Hematopoietic multipotent progenitor cell treated with erythropoietin and hydrocortisone succinate and interleukin-3 and kit ligand, for 17 days (in vitro differentiated cells): ENCODE measurements at places on chromosomes 5 and 9.

DNA sequence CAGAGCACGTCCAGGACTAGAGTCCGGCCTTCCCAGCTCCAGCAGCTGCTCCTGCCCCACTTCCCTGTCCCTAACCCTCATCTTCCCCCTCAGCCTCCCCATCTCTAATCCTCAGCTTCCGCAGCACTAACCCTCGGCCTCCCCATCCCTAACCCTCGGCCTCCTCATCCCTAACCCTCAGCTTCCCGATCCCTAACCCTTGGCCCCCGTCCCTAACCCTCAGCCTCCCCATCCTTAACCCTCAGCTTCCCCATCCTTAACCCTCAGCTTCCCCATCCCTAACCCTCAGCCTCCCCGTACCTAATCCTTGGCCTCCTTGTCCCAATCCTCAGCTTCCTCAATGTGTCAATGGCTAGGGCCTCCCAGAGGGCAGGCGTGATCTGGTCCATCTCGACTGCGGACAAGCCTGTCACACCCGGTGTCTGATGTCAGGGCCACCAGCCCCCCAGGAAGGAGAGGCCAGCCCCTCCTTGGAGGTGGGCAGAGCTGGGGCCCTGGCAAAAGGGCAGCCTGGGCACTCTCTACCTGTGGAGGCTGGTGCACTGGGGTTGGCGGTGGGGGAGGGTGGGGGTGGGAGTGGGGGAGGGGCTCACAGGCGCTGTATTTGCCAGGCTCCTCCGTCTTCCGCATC lies 1.4 kb downstream of the OBP2B start:
- no peak for DNase-seq

DNA sequence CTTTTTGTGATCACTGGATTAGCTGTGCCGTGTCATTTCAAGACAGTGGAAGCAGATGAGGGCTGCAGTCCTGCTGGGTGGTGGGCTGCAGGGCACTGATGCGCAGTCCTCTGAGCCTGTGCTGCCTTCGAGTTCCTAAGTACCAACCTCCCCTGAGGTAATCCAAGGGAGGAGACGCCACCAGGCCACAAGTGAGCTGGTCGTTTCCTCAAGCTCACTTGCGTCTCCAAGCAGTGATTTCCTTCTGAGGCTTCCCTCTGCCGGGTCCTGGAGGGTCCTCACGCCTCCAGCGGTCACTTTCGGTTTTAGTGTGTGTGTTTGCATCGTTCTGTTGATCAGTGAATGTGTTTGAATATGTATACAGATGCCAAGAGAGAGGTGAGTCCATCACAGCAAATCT lies 115.7 kb downstream of the TRIO start:
- DNase-seq = no peak

DNA sequence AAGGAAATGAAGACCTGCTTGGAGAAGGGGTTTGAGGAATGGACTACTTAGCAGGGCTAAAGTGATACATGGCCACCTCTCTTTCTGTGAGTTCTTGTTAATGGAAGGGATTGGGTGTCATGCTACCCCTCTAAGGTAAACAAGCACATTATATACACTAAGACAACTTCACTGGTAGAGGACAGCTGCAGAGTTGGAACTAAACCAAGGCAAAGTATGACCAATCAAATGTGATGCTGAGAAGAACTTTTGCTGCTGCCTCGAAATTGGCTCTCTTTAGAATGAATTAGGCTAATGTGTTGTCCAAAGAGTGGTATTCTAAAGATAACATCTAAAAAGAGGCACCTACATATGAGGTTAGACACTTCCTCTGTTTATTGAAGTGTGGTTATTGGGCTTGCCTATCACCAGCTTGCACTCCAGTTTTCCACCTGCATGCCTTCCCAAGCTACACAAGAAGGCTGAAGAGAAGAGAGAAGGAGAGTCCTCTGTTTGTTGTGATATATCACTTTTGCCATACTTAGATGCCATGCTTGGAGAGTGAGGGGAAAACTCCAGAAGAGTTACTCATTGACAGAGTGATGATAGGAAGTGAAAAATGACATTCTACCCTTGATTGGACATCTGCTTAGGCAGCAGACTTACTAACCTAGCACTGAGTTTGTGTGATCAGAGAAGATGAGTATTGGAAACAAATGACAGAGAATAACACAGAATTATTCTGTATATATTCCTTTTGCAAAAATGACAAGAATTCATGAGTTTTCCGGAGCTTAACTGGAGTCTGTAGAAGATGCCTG lies 536.1 kb downstream of the ZNF608 start:
- DNase-seq = no peak

GRCh38 chr5:177256296-177256695 lies 47.2 kb downstream of the RAB24 start:
- no peak for DNase-seq

- no peak for DNase-seq
Observed at GRCh38 chr5:172926796-172927195, 32.4 kb upstream of the RPL26L1 start.

GRCh38 chr9:74953235-74953751 lies 581 bp upstream of the C9orf40 start:
- DNase-seq = peak; percentile 30

DNA sequence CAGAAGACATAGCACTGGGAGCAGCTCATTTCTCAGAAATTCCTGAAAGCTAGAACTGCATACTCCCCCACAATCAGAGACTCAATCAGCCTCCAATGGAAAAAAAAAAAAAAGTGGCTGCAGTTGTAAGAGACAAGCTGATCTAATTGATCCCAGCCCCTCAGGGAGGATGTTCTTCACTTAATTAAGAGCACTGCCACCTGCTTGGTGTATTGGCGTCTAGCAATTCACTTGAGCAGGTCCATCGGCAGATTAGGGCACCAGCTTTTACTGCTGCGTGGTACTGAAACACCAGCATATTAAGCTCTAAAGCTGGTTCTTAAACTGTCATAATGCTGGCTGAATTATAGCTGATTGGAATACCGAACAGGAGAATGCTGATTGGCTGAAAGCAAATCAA lies 1890.1 kb upstream of the WWC1 start:
- DNase-seq = no peak

DNA sequence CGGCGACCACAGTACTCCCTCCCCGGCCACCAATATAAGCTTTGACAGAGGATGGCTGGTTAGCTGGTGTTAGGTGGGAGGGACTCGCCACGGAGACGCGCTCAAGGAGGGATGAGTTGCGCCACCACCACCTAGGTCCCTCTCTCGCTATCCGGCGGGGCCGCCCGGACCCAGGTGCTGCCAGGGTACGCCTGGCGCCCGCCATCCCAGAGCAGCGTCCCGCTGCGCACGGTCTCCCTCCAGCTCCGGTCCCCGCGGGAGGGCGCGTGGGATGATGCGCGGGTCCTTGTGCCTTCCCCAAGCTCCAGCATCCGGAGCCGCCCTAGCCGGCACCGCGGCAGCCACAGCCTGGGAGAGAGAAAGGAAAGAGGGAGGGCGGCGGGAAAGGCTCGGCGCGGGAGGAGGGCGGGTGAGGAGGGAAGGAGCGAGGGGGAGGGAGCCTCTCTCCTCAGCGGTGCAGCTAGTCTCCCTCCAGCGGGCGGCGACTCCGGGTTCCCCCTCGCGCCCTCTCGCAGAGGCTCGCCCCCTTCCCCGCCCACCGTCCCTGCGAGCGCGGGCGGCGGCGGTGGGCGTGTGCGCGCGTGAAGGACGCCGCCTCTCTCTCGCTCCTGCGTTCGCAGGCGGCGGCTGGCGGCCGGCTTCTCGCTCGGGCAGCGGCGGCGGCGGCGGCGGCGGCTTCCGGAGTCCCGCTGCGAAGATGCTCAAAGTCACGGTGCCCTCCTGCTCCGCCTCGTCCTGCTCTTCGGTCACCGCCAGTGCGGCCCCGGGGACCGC lies at the start of gene CAMK4:
CAMK4 (plus strand) TSS at position 598 of the 774 bp plus-strand sequence; CDS start at position 698, 100 bp downstream.
- no peak for DNase-seq

- DNase-seq = no peak
Observed at GRCh38 chr5:31119938-31120641, 73.4 kb upstream of the CDH6 start.

DNA sequence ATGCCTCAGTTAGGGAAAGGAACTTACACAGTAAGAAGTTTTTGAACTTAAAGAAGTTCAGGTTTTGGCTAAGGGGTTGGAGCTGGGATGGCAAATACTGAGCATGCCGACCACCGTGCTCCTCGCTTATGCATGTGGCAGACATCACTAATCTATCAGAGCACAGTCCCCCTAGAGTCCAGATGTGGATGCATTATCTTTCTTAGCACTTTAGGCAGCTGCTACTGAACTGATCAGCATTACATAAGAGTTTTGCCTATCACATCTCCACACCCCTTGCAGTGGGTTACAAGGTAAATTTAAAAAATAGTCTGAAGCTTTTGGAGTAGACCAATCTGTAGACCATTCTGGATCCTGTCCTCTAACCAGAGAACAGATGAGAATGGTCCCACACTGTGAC lies 22.4 kb downstream of the MACIR start:
- peak; percentile 56 for DNase-seq

- no peak for DNase-seq
Observed at GRCh38 chr5:135501965-135502364, 33.8 kb downstream of the NEUROG1 start.

DNA sequence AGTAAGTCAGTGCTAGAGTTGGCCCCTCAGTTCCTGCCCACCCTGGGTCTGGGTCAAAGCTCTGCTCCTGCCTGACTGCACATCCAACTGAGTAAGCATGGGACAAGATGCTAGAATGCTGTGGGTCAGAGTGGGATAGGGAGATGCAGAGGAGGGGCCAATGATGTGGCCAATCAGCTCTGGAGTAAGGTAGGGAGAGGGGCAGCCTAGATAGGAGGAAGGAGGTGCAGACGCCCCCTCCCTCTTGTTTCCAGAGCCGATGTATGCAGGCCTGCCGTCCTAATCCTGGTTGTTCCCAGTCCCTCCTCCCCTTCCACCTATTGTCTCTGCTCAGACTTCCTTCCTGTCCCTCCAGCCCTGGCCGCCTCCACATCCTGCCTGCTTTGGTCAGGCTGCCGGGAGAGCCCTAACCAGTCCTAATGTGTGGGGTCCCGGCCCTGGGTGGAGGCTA lies 1.3 kb downstream of the ARAP3 start:
- no peak for DNase-seq

GRCh38 chr5:72130351-72130761 lies 23.1 kb downstream of the MAP1B start:
- DNase-seq = no peak

DNA sequence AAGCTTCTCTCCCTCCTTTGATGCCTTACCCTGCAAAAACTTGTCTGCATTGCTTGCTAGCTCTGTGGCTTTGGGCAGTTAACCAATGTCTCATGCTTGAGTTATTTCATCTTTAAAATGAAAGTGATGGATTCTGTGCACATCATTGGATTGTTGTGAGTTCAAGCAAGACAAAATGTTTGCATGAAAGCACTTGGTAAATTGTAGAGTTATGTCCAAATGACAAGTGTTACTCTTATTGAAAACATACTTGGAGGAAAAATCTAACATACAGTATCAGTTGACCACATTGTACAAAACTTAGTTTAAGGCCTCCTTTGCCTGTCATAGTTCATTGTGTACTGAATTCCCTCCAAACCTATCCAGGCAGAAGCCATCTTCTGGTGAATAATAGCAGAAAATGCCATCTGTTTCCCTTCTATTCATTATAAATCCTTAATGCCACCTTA lies 30.0 kb downstream of the TGFBR1 start:
- DNase-seq = no peak

DNA sequence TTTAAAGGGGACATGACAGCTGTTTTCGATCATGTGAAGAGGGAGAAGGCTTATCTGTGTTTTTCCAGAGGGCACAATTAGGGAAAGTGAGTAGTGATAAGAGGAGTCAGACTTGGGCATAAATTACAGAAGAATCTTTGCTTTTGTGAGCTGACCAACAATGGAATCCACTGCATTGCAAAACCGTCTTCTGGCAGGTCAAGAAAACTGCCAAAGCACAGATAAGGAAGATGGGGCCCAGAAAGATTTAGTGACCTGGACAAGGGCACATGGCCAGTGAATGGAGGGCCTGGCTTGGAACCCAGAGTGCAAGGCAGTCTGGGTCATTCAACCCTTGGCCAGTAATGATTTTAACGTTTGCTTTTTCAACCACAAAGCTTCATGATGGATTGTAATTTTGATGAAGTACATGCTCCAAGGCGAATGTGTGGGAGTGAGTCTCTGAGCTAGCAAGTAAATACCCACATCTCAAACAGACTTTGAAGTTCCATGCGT lies 153.2 kb upstream of the MAST4 start:
- DNase-seq = no peak

- DNase-seq = no peak
Observed at GRCh38 chr9:109351032-109351431, 30.2 kb upstream of the EPB41L4B start.

- DNase-seq = no peak
Observed at GRCh38 chr5:142427015-142427364, 102.2 kb upstream of the SPRY4 start.

- DNase-seq = no peak
Observed at GRCh38 chr5:14193496-14193895, 50.4 kb downstream of the TRIO start.

GRCh38 chr5:99032234-99033013 lies 103.6 kb upstream of the CHD1 start:
- DNase-seq = peak; percentile 89

GRCh38 chr5:87053146-87053545 lies 214.5 kb upstream of the RASA1 start:
- no peak for DNase-seq

DNA sequence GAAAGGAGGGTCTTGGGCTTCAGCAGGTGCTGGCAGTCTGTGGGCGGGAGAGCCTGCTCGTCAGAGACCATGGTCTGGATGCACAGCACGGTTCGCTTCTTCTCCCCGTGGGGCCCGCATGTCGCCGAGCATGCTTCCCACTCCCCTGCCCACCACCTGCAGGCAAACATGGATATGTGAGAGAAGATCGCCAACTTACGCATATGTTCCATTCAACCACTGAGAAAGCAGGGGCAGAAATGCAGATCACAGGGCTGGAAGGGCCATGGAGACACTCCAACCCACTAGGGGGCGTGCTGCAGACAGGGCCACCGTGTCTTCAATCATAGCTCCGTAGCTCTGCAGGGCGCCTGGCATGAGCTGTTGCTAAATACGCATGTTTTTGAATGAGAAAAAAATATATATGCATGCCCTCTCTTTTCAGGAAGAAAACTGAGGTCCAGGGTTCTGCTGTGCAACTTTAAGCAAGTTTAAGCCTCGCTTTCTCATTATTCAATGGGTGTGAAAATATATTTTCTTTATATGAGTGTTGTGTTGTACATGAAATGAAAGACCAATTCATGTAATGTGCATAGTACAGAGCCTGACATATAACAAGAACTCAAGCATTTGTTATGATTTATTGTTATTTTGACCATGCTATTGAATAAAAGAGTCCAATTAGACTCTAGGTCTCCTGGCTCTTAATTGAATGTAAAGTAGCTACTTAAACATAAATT lies 148.0 kb downstream of the TARS1 start:
- peak; percentile 8 for DNase-seq

GRCh38 chr9:14119694-14120514 lies 194.0 kb downstream of the NFIB start:
- DNase-seq = no peak

GRCh38 chr9:110031511-110032173 lies 176.3 kb downstream of the C9orf152 start:
- DNase-seq = no peak

DNA sequence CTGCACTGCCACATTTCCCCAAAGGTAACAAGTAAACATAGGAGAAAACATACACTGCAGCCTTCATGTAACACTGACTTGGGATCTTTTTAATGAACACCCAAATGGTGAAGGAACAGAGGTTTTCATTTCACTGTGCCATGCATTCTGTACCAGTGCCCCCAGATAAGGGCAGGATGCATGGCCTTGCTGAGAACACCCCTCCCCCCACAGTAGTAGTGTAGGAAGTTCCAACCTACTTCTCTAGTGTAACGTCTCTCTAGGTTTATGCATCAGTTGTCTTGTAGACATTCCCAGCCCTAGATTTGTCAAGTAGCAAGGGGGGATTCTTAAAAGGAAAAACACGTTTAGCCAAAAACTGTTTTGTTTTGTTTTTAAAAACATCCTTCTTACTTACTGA lies 29.9 kb downstream of the MAP3K1 start:
- DNase-seq = no peak

- DNase-seq = no peak
Observed at GRCh38 chr9:78973907-78974306, 597.9 kb upstream of the TLE4 start.
